NAMALWA (cell line): ENCODE measurements at places on chromosomes 5 and 9.
A peak's percentile ranks its signal among the peaks of the same experiment; 100 is the strongest.

DNA sequence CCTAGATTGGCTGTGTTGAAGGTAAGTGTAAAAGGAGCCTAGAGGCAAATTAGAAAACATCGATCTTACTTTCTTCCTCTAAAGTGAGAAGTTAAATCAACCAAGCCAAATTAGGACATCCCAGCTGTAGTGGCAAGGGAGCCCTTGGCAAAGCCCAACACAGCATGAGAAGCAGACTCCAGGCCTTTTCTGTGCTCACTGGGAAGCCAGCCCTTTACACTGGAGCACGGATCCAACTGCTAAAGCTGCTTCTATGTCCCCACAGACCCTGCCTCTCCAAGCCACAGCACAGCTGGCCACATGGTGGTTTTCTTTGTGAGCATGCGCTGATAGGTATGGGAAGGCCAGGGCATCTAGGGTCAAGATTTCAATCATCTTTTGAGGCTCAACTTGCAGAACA, 94.1 kb downstream of the APBA1 start:
- no peak for DNase-seq

DNA sequence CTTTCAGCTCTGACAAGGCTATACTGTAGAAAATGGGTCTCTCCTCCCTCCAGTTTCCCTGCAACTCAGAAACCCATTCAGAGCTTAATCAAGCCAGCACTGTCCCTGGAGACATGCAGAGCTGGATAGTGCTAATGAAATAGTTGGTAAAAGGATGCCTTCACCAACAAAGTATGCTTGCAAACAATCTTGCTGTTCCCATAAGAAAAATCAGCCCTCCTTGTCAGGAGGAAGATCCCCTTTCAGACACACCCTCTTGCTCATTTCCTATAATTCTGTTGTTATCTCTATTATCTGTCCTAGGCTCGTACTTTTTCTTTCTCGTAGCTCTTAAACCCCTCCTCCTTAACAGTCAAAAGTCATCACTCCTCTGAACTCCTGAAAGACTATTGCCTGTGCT, 9.9 kb upstream of the OSMR start:
- DNase-seq = no peak

GRCh38 chr9:29730163-29730562, 2156.9 kb upstream of the C9orf72 start:
- no peak for DNase-seq

GRCh38 chr9:3863111-3863528, 337.3 kb upstream of the RFX3 start:
- no peak for DNase-seq

DNA sequence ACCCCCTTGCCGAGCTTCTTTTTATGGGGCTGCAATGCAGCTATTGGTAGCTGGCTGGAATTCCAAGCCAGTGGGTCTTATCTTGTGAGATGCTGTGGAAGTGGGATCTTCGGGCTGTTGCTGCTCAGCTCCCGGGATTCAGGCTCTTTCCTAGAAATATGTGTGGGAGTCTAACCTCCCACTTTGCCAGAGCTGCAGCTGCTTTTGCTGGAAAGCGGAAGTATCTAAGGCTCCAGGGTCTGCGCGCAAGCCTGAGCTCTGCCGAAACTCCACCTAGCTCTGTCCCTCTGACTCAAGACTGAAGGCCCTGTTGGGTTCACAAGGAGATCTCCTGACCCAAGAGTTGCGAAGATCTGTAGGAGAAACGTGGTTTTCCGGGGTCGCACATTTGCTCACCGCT, 151.1 kb upstream of the ANKRD55 start:
- no peak for DNase-seq

DNA sequence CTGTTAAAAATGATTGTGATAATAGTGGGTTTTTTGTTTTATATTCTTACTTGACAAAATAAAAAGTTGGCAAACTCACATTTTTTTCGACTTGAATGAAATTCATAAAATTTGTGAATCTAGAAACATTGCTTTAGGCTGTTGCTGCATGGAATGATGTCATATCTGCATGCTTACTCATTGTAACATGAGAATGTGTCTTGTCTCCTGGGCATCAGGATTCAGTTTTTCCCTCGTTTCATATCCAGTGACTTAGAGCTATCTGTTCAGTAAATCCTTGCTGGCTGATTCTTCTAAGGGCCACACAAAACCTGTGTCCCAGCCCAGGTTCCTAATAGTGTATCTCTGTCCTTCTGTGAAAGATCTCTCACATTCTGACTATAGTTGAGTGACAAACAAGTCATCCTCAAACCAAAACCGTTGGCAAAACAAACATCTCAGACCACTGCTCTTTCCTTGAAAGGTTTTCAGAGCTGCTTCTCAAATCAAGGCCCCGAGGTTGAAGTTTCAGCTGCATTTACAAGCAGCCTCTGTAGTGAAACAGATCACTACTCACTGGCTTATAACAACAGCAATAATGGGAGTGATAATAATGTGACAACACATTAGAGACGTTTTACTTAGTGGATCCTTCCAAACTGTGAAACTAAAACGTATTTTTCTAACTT, 95.0 kb downstream of the NPR3 start:
- no peak for DNase-seq

DNA sequence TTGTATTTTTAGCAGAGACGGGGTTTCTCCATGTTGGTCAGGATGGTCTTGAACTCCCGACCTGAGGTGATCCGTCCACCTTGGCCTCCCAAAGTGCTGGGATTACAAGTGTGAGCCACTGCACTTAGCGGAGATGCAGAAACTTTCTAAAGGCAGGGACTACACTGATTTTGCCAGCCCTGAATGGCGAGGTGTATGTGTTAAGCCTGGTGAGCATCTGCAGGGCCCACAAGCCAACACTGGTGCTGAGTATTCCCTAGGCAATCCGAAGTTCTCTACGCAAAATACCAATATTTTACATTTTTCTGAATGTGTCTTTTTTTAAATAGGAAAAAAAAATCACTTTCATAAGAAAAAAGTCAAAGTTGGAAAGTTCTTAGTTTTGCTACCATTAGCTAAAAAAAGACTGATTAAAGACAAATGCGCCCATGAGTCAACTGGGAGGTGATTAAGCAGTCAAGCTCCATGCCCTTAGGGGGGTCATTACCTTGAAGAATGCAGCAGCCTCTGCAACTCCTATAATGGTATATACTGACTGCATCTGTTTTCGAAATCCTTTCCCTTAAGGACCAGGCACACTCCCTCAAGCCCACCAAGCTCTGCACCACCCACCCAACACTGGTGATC, 502.8 kb downstream of the BNC2 start:
- DNase-seq = no peak

GRCh38 chr9:137742698-137743097, 123.9 kb downstream of the EHMT1 start:
- no peak for DNase-seq

GRCh38 chr5:56633950-56634349, 181.4 kb upstream of the MAP3K1 start:
- DNase-seq = no peak

- peak; percentile 50 for DNase-seq
Measured at GRCh38 chr9:127763918-127764384, 14.5 kb downstream of the SH2D3C start.

DNA sequence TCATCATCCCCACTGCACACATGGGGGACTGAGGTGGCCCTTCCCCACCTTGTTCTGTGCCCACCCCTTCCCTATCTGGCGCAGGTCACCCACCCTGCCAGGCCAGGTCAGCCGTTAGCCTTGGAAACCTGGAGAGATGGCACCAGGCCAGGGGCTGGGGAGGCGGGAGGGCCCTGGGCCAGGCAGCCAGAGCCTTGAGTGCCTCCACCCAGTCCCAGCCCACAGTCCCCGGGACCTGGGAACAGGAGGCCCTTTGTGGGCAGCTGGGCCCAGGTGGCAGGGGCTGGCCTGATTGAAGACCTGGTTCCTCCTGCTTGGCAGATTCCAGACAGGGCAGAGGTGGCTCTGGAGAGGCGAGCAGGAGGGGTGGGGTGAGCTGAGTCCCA, 70.6 kb downstream of the LRSAM1 start:
- no peak for DNase-seq

DNA sequence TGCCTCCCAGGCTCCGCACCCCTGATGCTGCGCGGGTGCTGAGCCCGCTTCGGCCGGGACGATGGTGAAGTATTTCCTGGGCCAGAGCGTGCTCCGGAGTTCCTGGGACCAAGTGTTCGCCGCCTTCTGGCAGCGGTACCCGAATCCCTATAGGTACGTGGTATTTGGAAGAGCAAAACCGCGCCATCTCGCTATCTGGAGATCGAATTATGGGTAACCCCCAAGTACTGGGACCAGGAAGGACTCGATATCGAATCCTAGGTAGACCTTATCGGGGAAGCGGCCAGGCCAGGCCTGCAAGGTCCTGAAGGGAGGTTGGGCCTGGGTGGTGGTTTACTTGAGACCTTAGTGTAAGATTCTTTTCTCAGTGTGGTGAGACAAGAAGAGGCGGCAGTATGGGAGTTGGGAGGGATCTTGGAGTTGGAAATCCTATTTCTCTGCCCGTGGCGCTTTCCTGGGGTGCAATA, 359 bp downstream of the PRELID1 start:
- DNase-seq = peak; percentile 40

GRCh38 chr9:112168197-112168596, 6.9 kb downstream of the SUSD1 start:
- no peak for DNase-seq

DNA sequence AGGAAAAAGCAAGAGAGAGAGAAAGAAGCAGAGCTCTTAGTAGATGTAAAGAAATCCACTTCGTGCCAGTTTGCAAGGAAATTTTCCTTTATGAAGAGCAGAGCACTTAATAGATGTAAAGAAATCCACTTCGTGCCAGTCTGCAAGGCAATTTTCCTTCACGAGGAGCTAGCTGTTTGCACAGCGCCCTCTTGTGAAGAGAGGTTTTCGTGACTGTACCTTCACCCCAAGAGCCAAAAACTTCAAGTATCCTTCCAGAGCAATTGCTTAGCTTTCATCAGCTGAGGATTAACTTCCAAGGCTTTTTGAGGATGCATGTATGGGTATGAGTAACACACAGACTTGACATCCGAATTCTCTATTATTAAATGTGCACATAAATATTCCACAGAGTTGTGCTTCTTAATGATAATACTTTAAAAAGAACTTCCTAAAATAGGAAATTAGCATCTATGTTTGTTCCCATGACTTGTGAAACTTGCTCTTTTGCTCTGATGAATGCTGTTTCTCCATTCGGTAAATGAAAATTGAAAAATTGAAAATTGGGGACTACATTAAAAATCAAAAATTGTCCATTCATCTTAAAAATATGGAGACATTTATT, 525.6 kb downstream of the PDE4D start:
- peak; percentile 58 for DNase-seq

DNA sequence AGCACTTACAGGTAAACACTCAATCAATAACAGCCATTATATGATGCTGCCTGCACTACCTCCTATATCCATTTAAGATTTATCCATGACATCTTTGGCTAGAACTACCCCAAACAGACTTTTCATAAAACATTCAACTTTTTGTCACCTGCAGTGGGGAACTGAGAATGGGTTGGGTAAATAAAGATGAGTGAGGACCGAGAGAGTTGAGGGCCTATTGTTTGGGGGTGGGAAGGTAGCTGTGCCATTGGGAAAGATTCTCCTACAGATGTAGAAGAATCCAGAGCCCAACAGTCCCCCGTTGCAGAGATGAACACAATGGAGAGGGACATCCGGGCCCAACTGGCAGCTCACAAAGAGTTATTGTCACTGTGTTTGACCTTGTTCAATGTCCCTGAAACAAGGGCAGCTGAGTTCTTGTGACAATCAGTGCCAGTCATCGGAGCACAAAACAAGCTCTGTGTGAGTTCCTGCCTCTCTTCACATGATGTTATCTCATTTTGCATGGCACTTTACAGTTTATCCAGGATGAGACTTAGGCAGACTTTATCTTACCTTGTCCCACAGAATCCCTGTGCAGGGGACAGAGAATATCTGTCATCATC, 11.5 kb upstream of the SLC31A2 start:
- no peak for DNase-seq

DNA sequence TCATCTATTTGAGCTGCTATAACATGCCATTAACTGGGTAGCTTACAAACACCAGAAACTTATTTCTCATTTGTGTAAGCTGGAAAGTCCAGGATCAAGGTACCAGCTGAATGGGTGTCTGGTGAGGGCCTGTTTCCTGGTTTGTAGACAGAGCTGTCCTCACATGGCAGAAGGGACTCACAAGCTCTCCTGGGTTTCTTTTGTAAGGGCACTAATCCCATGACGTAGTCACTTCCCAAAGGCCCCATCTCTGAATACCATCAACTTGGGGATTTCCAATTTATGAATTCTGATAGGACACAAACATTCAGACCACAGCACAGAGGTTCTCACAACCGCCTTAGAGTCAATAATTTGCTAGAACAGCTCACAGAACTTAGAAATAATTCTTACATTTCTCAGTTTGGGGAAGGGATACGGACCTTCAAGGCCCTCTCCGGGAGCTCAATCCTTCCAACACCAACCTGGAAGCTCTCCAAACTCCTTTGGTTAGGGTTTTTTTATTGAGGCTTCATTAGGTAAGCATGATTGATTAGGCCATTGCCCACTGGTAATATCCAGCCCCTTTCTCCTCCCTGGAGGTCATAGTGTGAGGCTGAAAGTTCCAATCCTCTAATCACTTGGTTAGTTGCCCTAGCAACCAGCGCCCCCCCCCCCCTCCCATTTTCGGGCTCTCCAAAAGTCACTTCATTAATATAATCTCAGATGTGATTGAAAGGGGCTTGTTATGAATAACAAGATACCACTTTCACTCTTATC, 7.6 kb upstream of the DNAJA1 start:
- DNase-seq = no peak

- no peak for DNase-seq
Measured at GRCh38 chr9:121842612-121842978, 191.2 kb downstream of the DAB2IP start.

DNA sequence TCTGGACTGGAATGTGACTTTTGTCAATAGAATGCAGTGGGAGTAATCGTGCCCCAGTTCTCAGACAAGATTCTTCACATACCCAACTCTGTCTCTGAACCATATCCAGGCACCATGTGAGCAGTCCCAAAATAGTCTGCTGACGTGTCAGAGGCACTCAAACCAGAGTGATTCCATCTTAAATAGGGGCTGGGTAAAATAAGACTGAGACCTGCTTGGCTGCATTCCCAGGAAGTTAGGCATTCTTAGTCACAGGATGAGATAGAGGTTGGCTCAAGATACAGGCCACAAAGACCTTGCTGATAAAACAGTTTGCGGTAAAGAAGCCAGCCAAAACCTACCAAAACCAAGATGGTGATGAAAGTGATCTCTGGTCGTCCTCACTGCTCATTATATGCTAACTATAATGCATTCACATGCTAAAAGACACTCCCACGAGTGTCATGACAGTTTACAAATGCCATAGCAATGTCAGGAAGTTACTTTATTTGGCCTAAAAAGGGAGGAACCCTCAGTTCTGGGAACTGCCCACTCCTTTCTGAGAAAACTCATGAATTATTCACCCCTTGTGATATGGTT, 16.9 kb upstream of the PLCXD3 start:
- DNase-seq = no peak

DNA sequence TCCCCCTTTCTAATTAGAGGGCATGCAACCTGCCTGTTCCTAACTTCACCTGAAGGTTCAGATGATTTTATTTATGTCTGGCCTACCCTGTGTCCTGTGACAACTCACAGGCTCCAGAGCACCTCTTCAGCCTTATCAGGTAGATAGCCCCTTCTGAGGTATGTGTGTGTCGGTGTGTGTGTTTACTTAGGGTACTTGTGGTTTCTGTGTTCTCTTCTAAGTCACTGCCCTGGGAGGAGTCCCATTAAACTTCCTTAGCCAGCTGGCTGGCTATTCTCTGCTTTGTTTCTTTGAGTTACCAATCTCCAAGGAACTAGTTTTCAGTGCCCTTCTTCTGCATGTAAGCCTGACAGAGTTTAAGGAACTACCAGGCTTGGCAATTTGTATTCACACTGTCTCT, 74.9 kb downstream of the UNC13B start:
- DNase-seq = no peak

- DNase-seq = no peak
Measured at GRCh38 chr9:114742947-114743346, 61.0 kb upstream of the TEX48 start.

GRCh38 chr9:135973277-135974219, 12.4 kb upstream of the UBAC1 start:
- DNase-seq = no peak
